CD4-positive, alpha-beta T cell treated with Interleukin-17A for 4 hours (primary cell): ENCODE measurements at places on chromosomes 7 and 10.

- no peak for DNase-seq
Observed at GRCh38 chr10:99382176-99382575, 48.2 kb downstream of the GOT1 start.

- peak; percentile 46 for DNase-seq
Observed at GRCh38 chr10:30784897-30785605, 155.5 kb upstream of the LYZL2 start.

GRCh38 chr7:71860572-71860971 lies 551.6 kb downstream of the CALN1 start:
- DNase-seq = no peak

DNA sequence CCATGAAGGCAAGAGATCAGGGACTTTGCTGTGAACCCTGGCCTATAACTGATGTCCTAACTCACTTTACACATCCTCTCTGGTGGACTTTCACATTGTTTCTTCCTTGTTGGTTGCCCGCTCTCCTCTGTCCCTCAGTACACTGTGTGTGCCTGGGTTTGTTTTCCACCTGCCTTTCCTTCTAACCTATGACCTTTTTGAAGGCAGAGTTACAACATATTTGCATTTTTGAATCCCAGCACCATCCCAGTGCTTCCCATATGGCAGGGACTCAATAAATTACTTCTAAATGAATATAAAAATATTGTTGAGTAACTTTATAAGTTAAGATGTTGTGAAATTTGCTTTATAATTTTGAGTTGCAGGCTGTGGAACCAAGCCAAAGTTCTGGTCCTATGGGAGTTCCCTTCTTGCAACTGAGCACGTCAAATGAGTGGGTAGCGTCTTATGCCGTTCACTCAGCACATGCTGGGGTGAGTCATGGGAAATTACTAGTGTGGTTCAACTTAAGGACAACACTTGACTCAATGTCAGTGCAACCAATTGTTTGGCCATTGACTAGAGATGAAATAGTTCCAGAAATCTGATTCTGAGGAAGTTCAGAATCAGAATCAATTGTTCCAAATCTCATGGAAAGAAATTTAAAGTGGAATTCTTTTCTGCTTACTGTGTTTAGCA lies 250.9 kb downstream of the TWIST1 start:
- no peak for DNase-seq

DNA sequence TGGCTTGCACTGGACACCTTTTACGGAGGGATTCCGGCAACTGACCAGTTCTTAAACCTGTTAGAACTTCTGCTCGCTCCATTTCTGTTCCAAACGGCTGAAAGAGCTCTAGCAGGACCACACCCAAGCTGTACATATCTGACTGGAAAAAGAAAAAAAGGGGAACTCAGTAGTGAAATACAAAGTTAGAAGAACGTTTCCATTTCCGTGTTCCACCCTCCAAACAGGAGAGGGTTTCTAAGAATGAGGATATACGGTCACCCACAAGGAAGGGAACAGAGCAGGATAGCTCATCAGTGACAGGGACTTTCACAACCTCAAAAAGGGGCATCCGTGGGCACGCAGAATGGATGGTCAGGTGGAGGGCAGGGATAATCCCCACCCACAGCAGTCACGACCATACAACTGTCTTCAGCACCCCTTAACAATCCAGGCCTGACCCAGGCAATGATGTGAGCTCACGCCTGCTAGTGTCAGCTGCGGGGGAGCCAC lies 4.3 kb upstream of the ANKRD61 start:
- no peak for DNase-seq

DNA sequence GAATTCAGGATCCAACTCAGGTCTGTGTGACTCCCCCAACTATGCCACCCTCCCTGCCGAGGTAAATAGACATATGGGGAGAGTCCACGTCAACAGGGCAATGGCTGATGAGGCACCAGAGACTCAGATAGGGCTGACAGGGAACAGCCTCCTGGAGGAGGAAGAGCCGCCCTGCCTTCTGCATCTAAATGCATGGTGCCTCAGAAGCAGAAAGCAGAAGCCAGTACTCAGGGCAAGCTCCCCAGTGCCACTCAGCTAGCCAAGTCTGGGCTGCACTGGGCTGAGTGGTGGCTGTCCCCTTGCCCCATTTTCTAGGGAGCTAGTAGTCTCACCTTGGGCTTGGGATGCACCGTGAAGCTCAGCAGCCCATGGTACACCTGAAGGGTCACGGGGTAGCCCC lies 11.0 kb downstream of the RRP12 start:
- no peak for DNase-seq

DNA sequence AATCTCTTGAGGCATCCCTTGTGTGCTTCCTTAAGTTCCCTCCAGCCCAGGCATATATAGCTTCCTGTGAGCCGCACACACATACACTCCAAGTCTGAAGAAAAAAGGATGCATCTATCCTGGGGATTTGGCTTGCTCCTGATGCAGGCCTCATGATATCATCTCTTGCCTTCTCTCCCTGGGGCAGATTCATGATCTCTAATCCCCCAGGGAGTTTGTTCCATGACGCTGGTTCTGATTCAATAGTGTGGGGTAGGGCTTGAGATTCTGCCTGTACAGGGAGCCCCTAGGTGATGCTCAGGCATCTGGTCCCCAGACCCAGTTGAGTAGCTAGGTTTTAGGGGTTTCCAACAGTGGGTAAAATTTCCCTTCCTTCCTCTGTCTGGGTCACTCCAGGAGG lies 1.5 kb downstream of the PON1 start:
- no peak for DNase-seq

GRCh38 chr7:42024537-42024936 lies 212.5 kb downstream of the GLI3 start:
- DNase-seq = no peak

- no peak for DNase-seq
Observed at GRCh38 chr7:151810441-151811232, 66.3 kb downstream of the PRKAG2 start.

- peak; percentile 3 for DNase-seq
Observed at GRCh38 chr7:2688409-2689342, 674 bp downstream of the AMZ1 start.

GRCh38 chr7:111011520-111011919 lies 79.4 kb upstream of the LRRN3 start:
- no peak for DNase-seq

DNA sequence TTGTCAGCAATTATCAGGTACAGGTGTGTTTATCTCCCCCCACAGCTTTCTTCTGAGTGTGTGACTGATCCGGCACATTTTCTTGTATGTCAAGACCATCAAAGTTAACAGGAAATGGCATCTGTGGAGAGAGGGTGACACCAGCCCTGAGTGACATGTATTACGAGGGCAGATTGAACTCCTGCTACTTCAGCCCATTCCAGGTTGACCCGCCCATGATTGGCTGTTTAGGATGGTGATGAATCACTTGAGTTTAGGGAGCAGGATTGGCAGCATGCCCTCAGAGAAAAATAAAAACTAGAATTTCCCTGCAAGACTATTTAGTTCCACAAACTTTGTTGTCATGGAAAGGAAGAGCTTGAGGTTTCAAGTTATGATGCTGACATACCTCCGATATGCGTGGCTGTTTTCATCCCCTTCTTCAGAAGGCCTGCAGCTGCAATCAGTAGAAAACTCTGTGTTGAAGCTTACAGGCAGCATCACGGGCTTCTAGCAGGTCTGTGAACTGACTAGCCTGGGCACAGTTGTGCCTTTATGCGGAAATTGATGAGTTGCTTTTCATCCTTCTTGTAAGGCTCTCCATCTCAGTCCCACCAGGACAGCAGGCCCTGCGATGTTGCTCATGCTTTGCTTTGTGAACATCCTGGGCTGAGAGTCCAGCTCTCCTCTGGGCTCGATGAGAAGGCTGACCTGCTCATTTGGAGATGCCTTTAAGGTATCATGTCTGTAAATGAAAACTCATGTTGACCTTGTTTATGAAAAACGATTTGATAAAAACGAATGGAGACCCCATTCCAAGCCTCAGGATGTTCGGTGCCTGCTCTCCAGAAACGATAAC lies 8.0 kb upstream of the CELF2 start:
- DNase-seq = no peak

- no peak for DNase-seq
Observed at GRCh38 chr7:29607259-29607658, 43.6 kb downstream of the PRR15 start.

GRCh38 chr7:107034553-107034952 lies 10.0 kb upstream of the PRKAR2B start:
- no peak for DNase-seq

DNA sequence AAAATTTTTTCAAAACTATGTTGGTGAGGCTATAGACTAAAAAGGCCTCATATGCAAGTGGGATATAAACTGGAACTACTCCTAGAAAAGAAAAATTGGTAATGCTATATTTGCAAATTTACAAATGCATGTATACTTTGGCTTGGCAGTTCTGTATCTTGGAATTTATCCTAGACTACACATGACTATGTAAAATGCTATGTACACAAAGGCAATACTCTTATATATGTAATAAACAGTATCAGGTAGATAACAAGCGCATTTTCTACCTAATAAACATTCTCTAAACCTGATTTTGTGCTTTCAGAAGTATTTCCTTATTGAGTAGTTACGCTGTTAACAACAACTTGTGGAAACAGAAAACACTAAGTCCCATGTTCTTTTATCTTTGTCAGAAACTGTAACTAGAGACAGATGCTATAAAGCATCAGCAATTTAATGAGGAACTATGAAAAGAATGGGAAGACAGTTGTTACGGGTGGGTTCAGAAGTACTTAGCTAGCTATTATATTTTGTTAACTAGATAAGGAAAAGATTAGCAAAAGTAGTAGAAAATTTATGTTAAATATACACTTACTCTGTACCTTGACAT lies 107.8 kb downstream of the ARHGAP12 start:
- DNase-seq = no peak
